IMR-90 (cell line): ENCODE measurements at places on chromosomes 3 and 15.

GRCh38 chr3:141798448-141798845, 35.2 kb downstream of the GRK7 start:
- DNase-seq, result no peak

DNA sequence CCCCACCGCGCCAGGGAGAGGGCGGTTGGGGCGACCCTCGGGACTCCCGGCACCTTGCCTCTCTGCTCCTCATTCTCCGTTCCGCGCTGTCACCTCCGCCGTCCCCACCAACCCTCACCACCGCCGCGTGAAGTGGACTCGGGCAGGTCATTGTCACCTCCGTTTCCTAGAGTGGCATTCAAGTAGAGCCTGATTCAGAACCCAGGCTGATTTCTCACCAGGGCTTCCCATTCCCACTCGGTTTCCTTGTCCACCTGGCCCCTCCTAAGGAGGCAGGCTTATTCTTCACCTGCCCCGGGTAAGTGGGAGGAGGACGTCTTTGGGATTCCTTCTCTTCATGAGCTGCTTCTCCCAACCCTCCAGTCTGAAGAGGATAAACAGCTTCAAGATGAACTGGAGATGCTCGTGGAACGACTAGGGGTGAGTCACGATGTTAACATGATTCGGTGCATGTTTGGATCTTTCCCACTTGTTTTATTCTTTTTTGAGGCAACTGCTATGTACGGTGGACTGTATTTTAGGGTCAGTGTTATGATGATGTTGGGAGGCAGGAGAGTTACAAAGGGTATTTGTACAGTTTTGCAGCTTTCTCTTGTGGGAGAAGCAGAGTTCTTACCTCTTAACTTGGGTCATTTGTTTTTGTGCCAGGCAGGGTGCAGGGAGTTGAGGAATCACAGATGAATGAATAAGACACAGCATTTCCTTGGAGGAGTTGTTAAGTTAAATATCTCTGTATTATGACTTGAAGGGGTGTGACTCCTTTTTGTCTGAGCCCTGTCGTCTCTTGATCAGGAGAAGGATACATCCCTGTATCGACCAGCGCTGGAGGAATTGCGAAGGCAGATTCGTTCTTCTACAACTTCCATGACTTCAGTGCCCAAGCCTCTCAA, 692 bp downstream of the PSMD2 start:
- DNase-seq, result peak; percentile 73

GRCh38 chr3:153042088-153042487, 119.9 kb upstream of the RAP2B start:
- no peak for DNase-seq

- no peak for DNase-seq
These were observed 267.4 kb downstream of the ABHD5 start for GRCh38 chr3:43958005-43958770.

DNA sequence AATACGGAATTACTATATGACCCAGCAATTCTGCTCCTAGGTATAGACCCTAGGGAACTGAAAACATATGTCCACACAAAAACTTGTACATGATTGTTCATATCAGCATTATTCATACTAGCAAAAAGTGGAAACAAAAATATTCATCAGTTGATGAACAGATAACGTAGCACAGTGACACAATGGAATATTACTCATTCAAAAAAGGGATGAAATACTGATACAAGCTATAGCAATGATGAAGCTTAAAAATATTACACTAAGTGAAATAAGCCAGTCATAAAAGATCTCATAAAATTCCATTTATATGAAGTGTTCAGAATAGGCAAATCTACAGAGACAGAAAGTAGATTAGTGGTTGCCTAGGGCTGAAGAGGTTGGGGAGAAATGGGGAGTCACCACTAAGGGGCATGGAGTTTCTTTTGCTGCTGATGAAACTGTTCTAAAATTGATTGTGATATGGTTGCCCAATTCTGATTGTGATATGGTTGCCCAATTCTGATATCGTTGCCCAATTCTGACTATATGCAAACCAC, 10.5 kb downstream of the C15orf61 start:
- peak; percentile 80 for DNase-seq

DNA sequence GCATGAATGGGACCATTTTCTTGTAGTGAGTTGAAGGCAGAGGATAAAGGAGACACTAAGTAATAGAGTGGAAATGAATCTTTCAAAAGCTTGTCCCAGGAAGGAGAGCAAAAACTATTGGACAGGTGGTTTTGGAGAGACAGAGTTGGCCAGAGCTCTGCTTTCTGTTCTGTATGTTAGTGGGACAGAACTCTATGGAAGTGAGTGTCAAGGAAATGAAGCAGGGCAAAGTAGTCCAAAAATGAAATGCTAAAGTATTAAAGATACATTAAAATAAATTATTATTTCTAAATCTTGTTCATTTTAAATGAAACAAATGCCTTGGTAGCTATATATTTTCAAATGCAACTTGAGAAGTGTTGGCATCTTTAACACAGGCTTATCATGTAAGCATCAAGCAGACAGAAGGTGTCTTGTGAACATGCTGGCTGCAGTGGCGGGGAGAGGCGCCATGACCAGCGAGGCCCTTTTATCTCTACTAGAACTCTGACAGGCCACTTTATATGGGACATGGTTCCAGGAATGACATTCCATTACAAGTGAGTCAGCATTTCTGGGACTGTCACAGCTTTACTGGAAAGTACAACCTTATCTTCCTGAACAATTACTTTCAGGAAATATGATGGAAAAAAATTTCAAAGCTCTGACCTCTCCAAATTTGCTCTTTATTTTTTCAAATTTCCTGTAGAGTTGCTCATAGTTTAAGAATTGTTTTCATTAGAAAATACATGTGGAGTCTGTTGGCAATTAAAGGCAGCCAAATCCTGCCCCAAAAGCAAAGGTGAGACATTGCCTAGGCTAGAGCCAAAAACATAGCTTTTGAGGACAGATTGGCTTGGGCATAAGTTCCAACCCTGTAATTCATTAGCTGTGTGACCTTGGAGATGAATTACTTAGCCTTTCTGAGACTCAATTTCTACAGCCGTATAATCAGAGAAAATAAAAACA, 106.5 kb downstream of the ECT2 start:
- DNase-seq, result no peak

DNA sequence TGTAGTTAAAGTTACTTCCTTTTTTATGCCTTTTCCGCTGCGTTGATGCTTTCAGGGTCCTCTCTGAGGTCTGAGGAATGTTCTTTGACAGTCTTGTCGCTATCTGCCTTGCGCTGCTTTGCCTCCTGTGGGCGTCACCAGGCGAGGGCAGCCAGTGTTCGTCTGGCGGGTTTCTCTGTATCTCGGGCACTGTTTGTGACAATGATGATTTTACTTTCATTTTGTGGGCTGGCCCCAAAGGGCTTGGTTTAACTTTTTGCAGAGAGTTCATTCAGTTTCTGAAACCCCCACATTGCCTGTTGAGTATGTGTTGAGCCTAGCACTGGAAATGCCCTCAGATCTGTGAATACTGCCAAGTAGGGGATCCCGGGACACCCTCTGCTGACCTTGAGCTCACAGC, 24.6 kb upstream of the SACM1L start:
- DNase-seq, result no peak

DNA sequence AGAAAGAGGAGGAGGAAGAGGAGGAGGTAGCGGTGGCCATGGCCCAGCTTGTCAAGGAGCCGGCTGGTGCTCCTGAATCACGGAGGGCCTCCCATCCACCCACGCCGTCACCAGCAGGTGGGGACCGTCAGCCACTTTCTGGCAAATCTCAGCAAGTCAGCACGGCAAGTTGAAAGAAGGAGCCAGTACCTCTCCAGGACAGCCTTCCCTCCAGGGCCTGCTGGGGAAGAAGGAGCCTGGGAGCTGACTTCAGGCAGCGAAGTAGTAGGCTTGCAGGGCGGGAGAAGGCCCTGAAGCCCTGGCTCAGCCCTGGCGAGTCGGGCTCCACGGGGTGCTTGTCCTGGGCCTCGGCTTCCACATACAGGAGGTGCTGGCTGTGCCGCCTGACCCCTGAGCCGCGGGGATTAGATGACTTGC, 99.2 kb upstream of the TRPM1 start:
- peak; percentile 39 for DNase-seq

DNA sequence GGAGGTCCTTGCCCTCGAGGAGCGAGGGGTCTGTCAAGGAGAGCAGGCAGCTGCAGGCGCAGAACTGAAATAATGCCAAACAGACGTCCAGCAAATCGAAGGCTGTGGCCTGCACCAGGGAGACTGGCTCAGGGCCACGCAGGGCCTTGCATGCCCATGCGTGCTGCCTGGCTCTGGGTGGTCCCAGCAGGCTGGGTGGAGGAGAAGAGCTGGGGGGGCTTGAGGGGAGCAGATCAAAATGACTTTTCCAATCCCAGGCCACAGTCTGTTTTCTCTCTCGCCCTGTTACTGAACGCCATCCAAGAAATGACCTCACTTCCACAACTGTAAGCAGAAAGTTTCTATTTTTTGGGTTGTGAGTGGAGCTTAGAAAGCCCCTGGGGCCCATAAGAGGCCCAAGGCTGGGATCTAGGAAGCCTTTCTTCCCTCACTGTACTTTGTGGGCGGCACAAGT, 96.9 kb upstream of the RPL32 start:
- DNase-seq, result peak; percentile 57

DNA sequence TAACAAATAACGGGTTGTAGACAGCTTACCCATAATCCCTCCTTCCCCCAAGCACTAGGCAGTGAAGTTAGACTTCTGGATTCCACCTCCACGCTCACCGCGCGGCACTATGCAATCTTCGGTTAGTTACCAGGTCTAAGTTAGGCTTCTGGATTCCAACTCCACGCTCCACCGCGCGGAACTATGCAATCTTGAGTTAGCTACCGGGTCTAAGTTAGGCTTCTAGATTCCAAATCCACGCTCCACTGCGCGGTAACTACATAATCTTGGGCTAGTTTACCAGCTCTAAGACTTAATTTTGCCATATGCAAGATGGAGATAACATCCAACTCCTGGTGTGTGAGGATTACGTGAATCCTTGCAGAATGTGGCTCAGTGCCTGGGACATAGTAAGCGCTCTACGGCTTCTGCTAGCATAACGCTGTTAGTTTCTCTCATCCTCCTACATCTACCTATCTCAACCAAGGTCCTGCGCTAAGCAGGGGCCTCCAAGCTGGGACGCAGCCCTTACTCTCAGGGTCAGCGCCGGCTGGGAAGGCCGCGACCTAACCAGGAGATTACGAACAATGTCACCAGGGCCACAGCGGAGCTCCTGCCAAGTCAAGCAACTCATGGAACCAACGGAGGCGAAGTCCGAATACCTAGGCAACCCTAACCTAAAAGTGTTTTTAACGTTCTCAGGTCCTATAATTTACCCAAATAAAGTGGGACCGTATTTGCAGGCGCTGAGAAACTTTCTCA, 497 bp upstream of the RPLP1 start:
- peak; percentile 56 for DNase-seq

- no peak for DNase-seq
These were observed 5.6 kb upstream of the TNIK start for GRCh38 chr3:171465763-171466162.

- DNase-seq, result peak; percentile 16
These were observed 140.5 kb upstream of the MLF1 start for GRCh38 chr3:158430448-158430847.

DNA sequence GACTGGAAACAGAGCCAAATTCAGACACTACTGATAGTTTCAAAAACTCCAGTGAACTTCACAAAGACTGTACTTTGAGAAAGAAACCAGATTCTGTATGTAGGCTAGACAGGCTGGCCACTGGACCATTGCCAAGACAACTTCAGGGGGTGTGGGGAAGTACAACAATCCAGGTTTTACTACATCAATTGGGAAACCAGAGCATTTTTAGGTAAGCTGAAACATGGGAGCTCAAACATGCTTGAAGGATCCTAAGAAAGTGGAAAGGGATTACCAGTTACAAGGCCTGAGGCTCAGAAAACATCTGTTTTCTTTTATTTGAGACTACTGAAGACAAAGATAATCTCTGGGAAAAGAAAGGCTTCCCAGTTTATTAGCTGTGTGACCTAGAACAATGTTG, 26.9 kb upstream of the ZNF280D start:
- DNase-seq, result peak; percentile 21
